ENCODE measurements at places on chromosomes 3 and 15.

DNA sequence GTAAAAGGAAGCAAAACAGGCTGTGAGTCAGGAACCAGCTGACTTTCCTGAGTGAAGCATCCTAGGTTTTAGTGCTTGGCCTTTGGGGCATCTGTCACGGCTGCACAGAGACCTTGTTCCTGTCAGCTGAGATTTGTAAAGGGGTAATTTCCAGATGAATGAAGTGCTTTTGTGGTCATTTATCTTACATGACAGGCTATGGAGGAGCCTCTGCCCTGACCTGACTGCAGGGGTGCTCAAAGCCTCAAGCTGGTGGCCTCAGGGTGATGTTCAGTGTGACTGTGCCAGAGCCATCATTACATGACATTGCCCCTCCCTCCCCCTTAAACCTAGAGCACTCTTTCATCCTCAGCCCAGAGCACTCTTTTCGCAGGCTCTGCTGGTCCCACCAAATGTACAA is 132.5 kb downstream of the ARNT2 start:
- DNase-seq = no peak

GRCh38 chr3:184791171-184791570 is 20.8 kb upstream of the VPS8 start:
- DNase-seq = no peak

DNA sequence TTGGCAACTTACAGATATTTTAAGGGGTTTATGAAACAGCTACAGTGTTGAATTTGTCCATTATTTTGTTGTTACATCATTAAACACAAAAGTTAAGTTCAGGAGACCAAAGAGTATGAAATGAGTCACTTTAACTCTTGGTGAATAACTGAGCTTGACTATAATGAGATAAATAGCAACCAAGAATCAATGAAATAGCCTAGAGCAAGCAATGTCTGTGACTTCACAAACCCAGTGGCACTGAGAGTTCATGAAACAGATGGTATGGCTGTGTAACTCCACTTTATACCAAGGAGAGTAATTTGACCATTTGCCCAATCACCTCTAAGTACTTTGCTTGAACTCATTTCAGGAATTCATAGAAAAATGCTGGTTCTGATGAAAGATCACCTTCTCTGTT is 169.6 kb upstream of the GADL1 start:
- DNase-seq = no peak

DNA sequence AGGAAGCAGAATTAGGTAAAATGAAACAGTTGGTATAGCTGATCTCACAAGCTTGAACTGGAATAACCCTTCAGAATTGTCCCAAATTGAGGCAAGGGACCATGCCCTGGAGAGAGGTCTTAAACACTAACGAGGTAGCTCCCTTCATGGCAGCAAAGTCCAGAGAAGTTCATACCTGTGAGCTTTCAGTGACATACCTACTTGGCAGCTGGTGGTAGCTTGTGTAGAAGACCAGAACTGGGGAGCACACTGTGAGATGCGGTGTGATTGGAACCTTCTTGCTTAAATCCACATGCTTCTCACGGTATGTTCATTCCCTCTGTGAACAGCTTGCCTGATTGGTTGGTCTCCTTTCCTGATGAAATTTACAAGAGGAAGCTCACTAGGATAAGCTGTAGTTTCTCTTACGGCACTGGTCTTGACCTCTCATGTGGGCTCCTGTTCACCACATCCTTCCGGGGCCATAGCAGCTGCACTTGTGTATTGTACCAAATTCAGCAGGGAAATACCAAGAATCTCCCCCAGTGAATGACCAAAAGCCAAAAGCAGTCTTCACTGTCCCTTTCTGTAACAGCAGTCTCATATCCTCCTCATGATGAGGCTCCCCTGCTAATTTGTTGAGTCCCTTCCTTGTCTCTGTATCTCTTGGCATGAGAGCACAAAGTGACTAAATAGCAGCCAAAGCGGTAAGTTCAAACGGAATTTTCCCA is 483.7 kb upstream of the FRG2C start:
- DNase-seq = no peak

Measured in left ventricle myocardium inferior (tissue), 1 donor.